ENCODE measurements at places on chromosomes 12 and 14.

DNA sequence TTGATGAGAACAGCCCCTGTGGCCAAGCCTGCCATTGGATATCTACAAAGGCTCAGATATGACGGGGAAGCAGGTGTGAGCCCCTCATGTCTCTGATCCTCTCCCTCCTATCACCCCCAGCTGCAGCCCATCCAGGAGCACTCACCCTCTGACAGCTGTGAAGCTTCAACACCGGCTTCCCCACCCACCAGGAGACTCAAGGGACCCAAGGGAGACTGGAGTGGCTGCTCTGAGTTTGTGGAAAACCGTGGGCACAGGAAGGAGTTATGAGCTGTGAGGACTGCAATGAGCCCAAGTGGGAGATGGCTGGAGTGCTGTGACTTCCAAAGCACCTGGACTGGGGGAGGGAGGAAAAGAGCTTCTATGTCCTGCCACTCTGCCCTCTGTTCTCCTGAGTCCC, 7.9 kb downstream of the IFI27L2 start:
- no peak for DNase-seq

- DNase-seq, result no peak
Observed at GRCh38 chr14:104993306-104993705, 7.7 kb downstream of the CLBA1 start.

DNA sequence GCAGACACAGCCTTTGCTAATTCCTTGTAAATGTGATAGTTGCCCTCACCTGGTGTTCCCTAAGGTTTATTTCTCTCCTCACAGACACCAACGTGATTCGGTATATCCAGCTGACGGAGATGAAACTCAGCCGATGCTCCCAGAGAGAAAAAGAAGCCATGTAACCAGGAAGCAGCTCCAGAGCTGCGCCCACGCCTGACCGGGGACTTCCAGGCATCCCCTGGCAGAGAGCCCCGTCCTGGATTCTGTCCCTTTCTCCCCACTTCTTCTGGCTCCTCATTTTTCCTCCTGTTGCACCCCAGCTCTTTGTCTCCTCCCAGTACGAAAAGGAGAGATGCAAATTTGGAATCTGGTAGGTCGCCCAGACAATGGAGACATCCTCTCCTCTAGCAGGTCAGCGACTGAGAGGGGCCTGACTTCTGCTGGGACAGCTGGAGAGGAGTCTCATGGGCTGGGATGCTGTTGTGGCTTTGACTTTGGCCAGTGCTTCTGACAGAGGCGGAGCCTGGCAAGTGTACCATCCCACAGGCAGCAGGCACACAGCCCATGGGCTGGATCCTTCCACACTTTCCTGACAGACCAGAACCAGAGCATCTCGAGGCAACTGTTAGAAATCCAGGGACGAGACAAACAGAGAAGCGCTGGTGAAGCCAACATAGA, 29.4 kb downstream of the TTC9 start:
- no peak for DNase-seq

- DNase-seq, result no peak
Observed at GRCh38 chr12:15662983-15663659, 126.1 kb downstream of the EPS8 start.

DNA sequence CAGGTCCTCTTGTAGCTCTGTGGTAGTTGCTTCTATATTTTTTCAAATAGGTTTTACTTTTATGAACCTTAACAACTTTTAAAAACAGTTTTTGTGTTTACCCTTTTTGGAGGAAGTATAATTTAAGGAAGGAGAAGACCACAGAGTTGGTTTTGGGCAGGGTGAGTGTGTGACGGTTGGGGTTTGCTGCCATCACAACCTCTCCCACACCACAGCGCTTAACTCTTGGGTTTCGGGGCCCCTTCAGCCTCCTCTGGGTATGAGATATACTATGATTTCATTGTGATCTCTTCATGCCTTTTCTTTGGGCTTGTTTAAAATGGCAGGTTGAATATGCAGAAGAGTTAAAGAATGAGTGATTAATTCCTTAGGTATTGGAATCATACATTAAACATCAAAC, 228.7 kb upstream of the CRY1 start:
- DNase-seq, result no peak

GRCh38 chr14:105330491-105330895, 15.9 kb downstream of the PACS2 start:
- DNase-seq, result no peak

GRCh38 chr12:5051913-5052312, 8.2 kb downstream of the KCNA5 start:
- no peak for DNase-seq

DNA sequence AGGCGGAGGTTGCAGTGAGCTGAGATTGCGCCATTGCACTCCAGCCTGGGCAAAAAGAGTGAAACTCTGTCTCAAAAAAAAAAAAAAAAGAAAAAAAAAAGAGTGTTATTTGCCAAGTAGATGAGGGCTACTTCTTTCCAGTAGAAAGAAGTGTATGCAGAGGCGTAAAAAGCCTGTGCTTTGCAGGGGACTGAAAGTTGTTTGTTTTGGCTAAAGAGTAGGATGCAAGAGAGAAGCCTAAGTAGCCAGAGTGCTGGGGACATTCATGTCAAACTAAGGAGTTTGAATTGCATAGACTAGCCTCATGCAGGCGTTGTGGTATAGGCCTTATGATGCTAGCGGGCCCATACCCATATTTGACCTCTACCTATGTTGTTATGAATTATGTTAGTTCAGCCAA, 9.5 kb downstream of the HSD17B6 start:
- no peak for DNase-seq

DNA sequence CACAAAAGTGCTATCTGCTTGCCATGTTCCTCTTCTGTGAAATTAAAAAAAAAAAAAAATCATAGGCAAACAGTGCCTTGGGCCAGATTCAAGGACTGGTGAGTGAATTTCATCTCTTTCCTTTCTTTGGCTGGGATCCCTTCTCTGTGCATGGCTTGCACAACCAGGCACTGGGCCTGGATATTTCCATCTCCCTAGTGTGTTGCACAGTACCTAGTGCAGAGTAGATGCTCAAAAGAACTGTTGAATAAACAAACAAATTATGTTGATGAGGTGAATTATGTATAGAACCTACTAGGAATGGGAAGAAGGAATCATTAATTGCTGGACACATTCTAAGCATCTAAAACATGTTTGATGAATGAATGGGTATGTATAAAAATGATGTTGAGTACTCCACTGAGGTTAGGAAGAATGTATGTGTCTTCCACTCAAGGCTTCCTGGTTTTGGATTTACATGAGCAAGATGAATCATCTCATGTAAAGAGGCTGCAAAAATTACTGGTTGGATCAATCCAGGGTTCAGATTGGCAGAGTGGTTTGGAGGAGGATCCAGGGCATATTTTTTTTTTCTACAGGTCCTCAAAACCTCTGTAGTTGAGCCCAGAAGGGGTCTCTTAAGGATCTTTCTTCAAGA, 93.2 kb downstream of the EMP1 start:
- DNase-seq, result no peak

DNA sequence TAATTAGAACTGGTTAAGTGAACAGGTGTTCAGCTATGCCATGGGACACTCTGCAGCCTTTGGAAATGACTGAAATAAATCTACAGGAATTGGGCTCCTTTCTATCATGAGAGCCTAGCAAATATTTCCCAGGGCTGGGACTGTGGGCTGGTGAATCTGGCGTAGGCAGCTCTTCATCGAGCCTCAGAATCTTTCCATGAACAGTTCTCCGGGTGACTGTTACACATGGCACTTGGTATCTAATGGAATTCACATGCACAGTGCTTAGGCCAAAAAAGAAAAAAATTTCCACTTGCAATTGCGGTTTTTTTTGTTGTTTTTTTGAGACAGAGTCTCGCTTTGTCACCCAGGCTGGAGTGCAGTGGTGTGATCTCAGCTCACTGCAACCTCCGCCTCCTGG, 32.1 kb downstream of the PRKAB1 start:
- DNase-seq, result no peak
